ENCODE measurements at places on chromosomes 7 and 10.

- peak; percentile 89 for DNase-seq
Measured at GRCh38 chr7:127392182-127392565, 334 bp downstream of the ZNF800 start.

DNA sequence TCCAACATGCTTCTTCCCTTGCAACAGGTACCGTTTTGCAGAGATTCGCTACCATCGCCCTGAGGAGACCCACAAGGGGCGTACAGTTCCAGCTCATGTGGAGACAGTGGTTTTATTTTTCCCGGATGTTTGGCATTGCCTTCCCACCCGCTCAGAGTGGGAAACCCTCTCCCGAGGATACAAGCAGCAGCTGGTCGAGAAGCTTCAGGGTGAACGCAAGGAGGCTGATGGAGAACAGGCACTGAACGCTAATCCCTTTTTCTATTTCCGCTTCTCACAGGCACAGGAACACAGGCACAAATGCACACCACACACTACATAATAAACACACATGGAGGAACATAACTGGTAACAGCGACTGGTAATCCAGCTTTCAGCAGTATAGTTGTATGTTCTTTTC, 35.2 kb downstream of the CCAR1 start:
- DNase-seq: no peak

DNA sequence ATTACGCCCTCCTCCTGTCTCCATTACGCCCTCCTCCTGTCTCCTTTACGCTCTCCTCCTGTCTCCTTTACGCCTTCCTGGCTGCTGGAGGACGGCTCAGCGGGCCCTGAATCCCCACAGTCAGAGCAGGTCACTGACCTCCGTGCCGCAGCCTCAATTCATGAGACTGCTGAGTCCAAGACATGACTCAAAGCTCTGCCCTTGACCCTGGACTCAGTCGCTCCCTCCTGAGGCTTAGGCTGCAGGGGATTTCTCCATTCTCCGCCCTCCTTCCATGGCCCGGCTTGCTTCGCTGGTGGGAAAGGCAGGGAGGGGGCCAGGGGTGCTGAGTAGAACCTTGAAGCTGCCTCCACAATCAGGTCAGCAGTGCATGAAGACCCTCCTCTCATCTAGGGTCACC, 21.0 kb upstream of the FOXL3 start:
- peak; percentile 25 for DNase-seq

DNA sequence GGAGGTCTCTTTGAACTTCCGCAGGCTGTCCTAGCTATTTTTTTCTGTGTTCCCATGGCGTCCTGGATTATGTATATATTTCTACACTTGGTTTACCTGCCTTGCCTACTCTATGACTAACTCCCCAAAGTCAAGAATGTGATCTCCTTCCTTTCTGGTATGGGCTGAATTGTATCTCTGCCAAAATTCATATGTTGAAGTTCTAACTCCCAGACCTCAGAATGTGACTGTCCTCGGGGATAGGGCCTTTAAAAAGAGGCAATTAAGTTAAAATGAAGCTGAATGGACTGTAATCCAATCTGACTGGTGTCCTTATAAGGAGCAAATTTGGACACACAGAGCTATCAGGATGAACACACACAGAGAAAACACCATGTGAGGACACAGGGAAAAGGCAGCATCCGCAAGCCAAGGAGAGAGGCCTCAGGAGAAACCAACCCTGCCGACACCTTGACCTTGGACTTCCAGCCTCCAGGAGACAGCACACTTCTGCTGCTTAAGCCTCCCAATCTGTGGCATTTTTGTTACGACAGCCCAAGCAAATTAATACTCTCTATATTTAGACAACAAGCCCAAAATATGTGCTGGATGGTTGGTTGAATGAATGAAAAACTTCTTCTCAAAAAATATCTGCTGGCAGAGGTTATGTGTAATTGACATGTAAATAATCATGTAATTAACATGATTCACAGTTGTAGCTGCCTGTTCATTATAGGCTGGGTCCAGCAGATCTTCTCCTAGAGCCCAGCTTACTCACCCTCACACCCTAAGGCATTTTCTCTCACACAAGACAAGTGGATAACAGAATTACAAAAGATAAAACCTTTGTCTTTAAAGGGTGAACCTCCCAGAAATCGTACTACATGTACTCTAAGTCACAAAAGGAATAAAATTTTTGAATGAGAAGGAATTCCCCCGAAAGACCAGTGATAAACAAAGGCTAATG, 123.7 kb downstream of the CUBN start:
- DNase-seq: no peak

- DNase-seq: peak; percentile 58
Measured at GRCh38 chr7:140670343-140670935, 2.3 kb upstream of the ADCK2 start.
